ENCODE measurements at places on chromosomes 13 and 19. TPM values are rescaled to one million over a fixed set of nuclear protein-coding genes. Genes with fewer than 3 reads are reported as not detected.

DNA sequence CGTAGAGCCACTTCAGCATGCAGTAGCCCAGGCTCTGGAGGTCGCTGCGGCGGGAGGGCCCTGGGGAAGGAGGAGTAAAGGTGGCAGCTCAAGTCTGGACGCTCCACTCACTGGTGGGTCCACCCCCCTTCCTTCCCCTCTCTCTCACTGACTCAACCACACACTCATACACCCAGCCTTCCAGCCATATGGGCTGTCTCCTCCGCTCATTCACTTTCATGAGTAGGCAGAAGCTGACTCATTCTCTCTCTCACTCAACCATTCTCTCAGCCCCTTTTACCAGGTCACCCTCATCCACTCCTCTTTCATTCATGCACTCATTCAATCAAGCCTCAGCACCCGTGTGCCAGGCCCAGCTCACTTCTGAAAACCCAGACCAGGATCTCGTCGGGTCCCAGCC, 27.5 kb upstream of the SIGLEC11 start:
- peak; percentile 64 for DNase-seq
- H3K27me3 ChIP-seq = peaks cover 3% of the 10 kb centered on the region
- peaks cover 55% of the 10 kb centered on the region for H3K36me3 ChIP-seq
- H3K4me3 ChIP-seq = no peak overlapping the region

DNA sequence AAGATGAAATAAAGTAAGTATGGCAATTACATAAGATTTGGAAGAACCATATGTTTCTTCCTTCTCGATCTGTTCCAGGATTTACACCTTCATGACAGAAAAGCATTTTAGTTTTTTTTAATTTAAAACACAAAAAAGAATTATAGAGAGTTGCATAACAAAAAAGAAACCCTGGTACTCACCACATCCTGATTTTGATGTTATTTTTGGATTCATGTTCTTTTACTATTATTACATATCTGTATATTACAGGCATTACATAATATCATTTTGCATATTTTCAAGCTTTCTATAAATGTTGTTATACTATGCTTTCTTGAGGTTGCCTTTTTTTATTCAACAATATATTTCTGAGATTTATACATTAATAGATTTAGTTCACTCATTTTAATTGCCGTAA, 6.7 kb upstream of the KATNAL1 start:
- no peaks in the 10 kb centered on the region for H3K36me3 ChIP-seq
- peaks cover 15% of the 10 kb centered on the region for H3K4me1 ChIP-seq
- no peak overlapping the region for H3K4me3 ChIP-seq

GRCh38 chr13:89066868-89067466, 1395.8 kb downstream of the SLITRK5 start:
- no peaks in the 10 kb centered on the region for H3K36me3 ChIP-seq
- no peak for DNase-seq
- H3K27me3 ChIP-seq = no peaks in the 10 kb centered on the region
- H3K4me3 ChIP-seq = no peak overlapping the region

- no peak overlapping the region for H3K27ac ChIP-seq
- no peaks in the 10 kb centered on the region for H3K27me3 ChIP-seq
- no peak for DNase-seq
Observed at GRCh38 chr19:27691991-27692390, 1521.0 kb downstream of the UQCRFS1 start.

DNA sequence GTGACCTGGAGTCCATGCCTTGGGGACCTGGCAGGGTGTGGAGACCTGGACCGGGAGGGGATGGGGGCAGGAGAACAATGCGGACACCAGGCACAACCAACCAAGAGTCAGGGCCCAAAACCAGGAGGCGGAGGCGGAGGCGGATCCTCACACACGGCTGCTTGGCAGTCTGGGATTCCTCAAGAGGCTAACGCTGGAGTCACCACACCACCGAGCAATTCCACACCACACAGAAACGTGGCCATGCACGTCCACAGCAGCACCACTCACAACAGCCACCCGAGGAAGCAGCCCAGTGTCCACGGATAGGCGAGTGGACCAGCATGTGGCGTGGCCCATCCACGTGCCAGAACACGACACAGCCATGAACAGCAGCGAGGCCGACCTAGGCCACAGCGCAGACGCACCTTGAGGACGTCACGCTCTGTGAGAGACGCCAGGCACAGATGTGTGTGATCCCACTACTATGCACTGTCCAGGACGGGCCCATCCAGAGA, 17.7 kb downstream of the SBNO2 start:
- H3K4me3 ChIP-seq = no peak overlapping the region
- no peaks in the 10 kb centered on the region for H3K4me1 ChIP-seq
- no peaks in the 10 kb centered on the region for H3K36me3 ChIP-seq
- peak overlapping the region; percentile 43 for H3K27ac ChIP-seq

GRCh38 chr19:48716562-48717291, 2.8 kb downstream of the MAMSTR start:
- peak; percentile 38 for DNase-seq
- H3K36me3 ChIP-seq = no peaks in the 10 kb centered on the region
- H3K27me3 ChIP-seq = no peaks in the 10 kb centered on the region
- H3K27ac ChIP-seq = peak overlapping the region; percentile 83
- H3K4me1 ChIP-seq = peaks cover 48% of the 10 kb centered on the region

DNA sequence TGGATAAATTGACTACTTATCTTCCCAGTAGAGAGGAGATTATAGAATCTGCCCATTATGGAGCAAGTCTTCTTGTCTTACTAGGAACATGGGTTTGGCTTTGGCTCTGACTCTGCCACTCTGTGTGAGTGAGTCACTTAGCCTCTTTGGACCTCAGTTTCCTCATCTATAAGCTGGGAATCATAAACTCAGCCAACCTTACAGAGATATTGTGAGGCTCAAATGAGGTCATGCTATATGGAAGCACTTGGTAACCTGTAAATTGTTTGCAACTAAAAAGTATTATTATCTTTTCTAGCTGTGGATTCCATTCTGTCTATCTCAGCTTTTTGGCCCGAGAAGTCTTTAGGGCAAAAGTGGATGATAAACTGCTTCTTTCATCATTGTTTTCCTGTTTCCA, 186.8 kb upstream of the TSC22D1 start:
- peaks cover 29% of the 10 kb centered on the region for H3K4me1 ChIP-seq
- H3K36me3 ChIP-seq = no peaks in the 10 kb centered on the region
- H3K27ac ChIP-seq = no peak overlapping the region
- no peaks in the 10 kb centered on the region for H3K27me3 ChIP-seq
- no peak for DNase-seq

DNA sequence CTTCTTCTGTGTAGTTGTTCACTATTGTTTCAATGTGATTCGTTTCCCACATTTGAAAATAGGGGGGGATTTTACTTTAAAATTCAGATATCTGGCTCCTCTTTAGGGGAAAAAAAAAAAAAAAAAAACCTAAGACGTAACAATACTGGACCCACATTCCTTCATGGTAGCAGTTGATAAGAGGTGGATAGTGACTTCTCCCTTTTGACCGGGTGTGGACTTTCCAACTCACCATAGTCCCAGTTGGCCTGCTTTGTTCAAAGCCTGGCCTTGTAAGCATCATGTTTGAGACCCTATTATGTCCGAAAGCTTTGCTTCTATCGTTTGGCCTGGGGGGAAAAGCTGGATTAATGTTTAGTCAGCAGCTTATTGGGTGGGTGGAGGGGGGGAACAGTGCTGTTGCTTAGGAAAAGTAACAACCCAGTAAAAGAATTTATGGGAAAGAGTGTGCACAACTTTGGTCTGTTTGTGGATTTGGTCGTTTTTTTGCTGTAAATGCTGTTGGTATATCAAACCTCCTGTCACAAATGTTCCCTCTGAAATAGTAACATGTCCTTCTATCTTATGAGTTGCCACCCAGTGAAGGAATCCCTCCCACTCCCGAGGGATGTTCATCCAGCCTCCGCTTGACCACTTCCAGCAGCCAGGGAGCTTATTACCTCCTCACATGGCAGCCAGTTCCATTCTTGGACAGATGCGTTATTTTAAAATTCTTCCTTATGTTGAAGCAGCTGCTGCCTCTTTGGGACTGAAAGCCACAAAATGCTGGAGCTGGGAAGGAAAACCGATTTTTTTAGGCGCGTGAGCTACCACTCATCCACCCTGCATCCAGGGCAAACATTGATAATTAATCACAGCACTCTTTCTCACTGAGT, 10.4 kb downstream of the SAMD4B start:
- DNase-seq = no peak
- peaks cover 31% of the 10 kb centered on the region for H3K4me1 ChIP-seq
- peak overlapping the region; percentile 52 for H3K27ac ChIP-seq
- H3K4me3 ChIP-seq = no peak overlapping the region
- peaks cover 39% of the 10 kb centered on the region for H3K36me3 ChIP-seq

GRCh38 chr19:8371011-8371804, 7.3 kb downstream of the ANGPTL4 start:
- peaks cover 9% of the 10 kb centered on the region for H3K36me3 ChIP-seq
- H3K4me1 ChIP-seq = peaks cover 19% of the 10 kb centered on the region
- no peaks in the 10 kb centered on the region for H3K27me3 ChIP-seq
- no peak for DNase-seq
- no peak overlapping the region for H3K27ac ChIP-seq

DNA sequence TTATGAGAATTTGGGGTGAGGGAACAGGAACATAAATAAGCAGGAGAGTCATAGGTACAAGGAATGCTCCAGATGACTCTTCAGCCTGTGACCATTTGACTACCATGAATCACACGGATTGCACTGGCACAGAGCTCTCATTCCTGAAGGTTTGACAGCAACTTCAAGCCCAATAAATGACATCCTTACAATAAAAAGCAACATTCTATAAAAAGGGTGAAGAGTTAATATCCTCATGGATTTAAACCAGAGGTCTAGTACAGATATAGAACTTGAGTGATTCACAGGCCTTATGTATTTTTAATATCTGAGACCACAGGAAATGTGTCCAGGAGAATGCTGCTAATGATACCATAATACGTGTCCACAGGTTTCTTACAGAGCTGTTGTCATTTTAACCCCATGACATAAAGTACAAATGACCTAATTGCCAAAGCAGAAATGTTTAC, 158.1 kb downstream of the IRS2 start:
- H3K36me3 ChIP-seq = no peaks in the 10 kb centered on the region
- H3K4me3 ChIP-seq = no peak overlapping the region
- DNase-seq = peak; percentile 76
- H3K4me1 ChIP-seq = peaks cover 43% of the 10 kb centered on the region

DNA sequence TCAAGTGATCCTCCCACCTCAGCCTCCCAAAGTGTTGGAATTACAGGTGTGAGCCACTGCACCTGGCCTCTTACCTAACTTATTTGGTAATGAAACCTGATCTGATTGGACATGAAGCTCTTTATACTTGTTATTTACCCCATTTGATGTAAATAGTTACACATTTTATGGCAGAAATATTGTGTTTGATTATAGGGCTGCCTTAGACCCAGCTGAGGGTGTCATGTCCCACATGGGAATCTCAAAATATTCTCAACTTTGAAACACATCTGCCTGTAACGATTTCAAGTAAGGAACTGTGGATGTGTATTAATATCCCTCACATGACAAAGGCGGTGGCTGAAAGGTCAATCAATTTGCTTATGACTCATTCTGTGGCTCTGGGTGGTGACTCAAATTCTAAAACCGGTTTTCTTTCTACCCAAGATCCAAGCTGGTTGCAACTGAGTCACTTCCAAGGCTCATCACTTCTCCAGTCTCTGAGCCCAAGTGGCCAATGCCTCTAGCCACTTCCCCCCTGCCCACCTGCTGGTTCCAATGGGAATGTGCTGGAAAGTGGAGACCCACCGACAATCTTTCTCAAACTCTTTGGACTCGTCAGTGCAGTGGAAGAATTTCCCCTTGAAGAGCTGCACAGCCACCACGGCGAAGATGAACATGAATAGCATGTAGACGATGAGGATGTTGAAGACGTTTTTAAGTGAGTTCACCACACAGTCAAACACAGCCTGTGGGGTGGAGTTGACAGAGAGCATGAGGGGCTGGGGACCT, 110.9 kb downstream of the IER2 start:
- peak overlapping the region; percentile 53 for H3K4me3 ChIP-seq
- H3K4me1 ChIP-seq = peaks cover 29% of the 10 kb centered on the region
- peaks cover 9% of the 10 kb centered on the region for H3K27me3 ChIP-seq
- peak; percentile 93 for DNase-seq

DNA sequence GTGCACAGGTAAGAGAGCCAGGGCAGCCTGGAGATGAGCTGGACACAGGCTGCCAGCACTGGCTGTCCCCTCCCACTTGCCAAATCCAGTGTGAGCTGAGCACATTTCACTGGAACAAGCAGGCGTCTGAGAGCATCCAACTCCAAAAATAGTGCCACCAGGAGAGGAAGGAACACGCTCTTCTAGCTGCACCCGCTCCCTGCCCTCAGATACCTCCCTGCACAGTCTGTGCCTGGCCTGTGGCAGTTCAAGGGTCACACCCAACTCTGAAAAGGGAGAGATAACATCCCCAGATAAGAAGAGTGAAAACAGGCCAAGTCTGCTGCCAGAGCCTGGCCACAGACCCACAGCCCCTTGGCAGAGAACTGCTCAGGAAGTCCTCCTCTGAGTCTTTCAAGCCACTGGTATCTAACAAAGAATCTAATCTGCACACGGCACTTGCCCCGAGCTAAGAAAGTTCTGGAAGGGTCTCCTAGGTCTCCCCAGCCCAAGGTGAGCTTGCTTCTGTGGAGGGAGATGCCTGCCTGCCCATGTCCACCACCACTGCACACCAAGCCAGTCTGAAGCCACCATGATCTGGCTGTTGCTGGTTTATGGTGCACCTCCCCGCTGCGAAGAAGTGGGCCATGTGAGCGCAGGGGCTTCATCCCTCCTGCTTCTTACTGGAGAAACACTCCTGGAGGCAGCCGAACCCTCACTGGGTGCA, 14.7 kb downstream of the ELL start:
- DNase-seq = no peak
- H3K4me3 ChIP-seq = peak overlapping the region; percentile 22
- H3K27me3 ChIP-seq = peaks cover 1% of the 10 kb centered on the region
- no peaks in the 10 kb centered on the region for H3K36me3 ChIP-seq

DNA sequence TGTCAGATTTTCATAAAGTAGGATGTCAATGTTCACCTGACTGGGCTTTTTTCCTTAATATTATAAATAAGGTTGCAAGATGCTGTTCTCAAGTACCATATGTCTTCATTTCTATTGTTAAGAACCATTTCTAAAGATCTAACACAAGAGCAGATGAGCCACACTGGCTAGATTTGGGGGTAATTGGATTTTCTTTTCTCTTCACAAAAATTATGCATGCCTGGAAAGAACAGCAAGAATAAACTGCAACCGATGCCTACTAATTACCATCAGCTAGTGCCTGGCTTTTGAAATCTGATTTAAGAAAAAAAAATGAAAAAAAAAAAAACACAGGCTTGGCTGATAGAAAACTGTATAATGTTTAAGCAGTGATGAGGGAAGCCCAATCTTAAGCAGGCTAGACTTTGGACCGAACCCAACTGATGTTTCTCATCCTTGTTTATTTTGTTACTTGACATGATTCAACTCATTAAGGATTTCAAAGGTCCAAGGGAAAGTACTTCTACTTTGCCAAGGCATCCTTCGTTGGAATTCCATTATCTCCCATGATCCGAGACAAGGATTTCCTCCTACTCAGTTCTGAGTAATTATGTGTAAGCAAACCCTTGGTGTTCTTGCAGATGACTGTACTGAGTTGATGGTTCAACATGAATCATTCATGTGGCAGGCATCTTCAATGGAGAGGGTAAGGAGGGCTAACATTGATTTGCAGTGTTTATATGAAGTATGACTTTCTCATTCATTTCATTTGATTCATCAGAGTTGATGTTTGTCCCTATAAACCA, 300.5 kb downstream of the SPRY2 start:
- peak; percentile 100 for DNase-seq
- H3K4me3 ChIP-seq = peak overlapping the region; percentile 81
- peak overlapping the region; percentile 85 for H3K27ac ChIP-seq
- H3K27me3 ChIP-seq = no peaks in the 10 kb centered on the region

Gene ADGRE3
- total RNA-seq = not detected

Gene LILRA6
- total RNA-seq = not detected

Gene U2AF2
- 215 TPM for total RNA-seq

Gene PRR22
- total RNA-seq = 1.6 TPM

Gene LSM14A
- 69.7 TPM for total RNA-seq

Gene TNNI3
- total RNA-seq = not detected

Gene C1QTNF9
- total RNA-seq = not detected

Gene ZNF665
- total RNA-seq = 0.12 TPM

Gene ZNF112
- total RNA-seq = 3.6 TPM

Gene IL11
- total RNA-seq = 21.9 TPM

Gene RNF225
- not detected for total RNA-seq

Gene VSTM1
- 1.5 TPM for total RNA-seq

Measured in HFFc6 (cell line).